ENCODE measurements at places on chromosomes 11 and 22. TPM values are rescaled to one million over a fixed set of nuclear protein-coding genes. Genes with fewer than 3 reads are reported as not detected.

DNA sequence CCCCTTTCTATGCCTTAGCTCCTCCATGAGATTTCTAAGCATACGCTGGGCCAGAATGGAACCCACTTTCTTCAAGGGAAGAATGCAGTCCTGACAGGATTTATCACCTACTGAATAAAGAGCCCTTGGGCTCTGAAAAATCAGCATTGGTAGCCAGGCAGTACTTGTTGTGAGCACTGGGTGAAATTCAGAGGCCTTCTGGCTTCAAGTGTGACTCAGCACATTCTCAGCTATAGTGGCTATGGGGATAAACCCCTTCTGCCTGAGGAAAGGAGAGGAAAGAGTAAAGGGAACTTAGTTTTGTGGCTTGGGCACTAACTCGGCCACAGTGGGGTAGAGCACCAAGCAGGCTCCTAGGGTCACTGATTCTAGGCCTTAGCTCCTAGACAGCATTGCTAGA, 574.8 kb downstream of the JRKL start:
- DNase-seq = no peak

- DNase-seq = peak; percentile 70
These were observed 1.1 kb downstream of the UBASH3B start for GRCh38 chr11:122656631-122657101.

DNA sequence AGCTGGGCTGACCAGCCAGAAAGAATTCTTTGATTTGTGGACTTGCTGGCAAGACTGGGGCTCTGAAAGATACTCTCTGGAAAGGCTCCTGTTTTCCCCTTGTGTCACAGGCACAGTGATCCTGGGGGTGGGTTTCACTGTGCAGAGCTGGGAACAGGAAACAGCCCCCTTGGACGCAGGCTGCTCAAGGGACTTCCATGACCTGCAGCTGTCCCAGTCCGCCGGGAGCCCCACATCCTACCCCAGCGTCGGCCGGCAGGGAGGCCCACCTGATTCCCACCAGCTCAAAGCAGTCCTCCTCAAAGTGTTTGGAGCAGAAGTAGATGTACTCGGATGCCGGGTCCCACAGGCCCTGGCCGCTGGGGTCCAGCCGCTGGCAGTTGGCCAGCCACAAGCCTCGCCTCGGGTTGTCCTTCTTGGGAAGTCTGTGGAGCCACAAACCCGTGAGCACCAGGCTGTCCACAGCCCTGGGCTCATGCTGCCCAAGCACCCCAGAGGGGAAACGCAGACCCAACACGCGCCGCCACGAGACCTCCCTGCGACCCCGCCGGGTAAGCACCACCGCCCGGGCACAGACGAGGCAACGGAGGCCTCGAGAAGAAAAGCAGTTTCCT, 824 bp downstream of the THAP7 start:
- DNase-seq = no peak

- DNase-seq = no peak
These were observed 415 bp downstream of the CENATAC start for GRCh38 chr11:118998388-118998717.

- DNase-seq = no peak
These were observed 85.9 kb downstream of the SBF2 start for GRCh38 chr11:10208131-10208575.

Gene UPK3A
- total RNA-seq = not detected

Gene TTLL1
- 9.1 TPM for total RNA-seq

Gene JRKL
- total RNA-seq = 13.4 TPM

- no peak for DNase-seq
These were observed 214.2 kb upstream of the ZBED5 start for GRCh38 chr11:11072067-11072466.

DNA sequence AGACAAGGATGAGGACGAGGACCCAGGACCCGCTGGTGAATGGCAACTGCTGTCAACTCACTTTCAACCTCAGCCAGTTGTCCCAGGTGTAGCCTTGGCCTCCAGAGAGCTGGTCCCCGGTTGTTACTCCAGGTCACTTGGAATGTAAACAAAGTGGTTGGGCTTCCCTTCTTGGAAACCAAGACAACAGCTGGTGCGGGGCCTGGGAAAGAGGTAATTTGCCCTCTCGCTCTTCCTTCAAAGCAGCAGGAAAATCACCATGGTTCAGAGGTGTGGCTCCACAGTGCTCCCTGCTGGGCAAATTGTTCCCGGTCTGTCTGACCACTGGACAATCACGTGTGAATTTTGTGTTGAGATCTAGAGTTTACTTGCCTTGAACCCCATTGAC, 15.0 kb downstream of the SLC1A2 start:
- no peak for DNase-seq

DNA sequence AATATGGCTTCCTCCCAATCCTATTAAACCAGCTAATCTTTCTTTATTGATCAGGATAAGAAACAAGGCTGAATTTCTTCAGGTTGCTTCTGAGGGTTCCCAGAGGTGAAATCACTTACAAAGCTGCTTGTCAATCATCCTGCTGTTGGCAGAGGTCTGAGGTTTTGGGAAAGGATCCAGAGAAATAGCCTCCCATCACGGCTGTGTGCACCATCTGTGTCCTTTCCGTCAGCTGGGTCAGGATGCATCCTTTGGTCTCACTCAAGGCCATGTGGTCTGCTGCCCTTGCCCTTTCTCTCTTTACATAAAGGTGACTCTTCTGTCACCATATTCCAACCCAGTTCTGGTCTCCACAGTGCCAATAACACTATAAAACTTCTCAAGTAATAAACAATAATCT, 113.4 kb upstream of the TEAD1 start:
- DNase-seq = no peak

Measured in sciatic nerve (tissue), 2 donors.